ENCODE measurements at places on chromosomes 7 and 10.

DNA sequence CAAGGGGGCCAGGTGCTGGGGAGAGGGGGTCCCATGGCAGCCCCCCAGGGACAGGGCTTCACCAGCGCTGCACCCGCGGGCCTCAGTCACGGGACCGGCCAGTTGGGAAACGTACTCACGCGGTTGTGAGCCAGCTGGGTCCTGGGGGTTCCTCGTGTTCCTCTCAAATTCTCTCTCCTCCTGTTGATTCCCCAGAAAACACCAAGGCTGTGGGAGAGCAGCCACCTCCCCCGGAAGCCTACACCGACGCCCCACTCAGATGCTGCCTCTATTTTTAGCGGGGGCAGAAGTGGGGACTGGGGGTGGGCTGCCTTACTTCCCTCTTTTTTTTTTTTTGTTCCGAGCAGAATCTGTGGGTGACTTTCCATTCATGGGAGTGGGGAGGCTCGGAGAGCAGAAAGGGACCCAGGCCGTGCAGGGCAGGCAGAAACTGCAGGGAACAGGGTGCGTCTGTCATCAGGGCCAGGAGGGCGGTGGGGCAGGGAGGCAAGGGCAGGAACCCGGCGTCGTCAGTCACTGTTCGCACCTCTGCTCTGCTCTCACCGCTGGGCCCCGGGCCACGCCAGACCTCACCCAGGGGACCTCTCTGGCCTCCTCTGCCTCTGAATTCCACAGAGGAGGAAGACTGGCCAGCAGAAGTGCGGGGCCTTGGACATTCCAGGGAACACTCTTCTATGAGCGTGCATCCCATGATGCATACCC is 63.1 kb downstream of the CARD11 start:
- no peak for DNase-seq

- DNase-seq: no peak
Observed at GRCh38 chr10:68135362-68135761, 26.1 kb downstream of the MYPN start.

DNA sequence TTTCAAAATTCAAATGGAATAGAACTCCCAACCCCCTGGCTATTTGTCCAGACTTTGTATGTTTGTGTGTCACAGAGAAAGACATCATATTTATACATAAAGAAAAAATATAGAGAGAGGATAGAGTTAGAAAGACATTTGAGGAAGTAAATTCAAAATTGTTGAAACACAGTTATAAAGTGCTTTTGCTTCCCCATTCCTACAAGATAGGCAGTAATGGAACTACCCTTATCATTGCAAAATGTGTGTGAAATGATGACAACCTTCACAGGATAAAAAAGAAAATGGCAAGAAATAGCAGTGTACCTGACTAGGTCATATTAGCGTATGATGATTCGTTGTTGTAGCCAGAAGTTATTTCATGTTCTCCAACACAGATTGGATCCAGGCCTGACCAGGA is 63.1 kb downstream of the FZD1 start:
- DNase-seq: no peak

DNA sequence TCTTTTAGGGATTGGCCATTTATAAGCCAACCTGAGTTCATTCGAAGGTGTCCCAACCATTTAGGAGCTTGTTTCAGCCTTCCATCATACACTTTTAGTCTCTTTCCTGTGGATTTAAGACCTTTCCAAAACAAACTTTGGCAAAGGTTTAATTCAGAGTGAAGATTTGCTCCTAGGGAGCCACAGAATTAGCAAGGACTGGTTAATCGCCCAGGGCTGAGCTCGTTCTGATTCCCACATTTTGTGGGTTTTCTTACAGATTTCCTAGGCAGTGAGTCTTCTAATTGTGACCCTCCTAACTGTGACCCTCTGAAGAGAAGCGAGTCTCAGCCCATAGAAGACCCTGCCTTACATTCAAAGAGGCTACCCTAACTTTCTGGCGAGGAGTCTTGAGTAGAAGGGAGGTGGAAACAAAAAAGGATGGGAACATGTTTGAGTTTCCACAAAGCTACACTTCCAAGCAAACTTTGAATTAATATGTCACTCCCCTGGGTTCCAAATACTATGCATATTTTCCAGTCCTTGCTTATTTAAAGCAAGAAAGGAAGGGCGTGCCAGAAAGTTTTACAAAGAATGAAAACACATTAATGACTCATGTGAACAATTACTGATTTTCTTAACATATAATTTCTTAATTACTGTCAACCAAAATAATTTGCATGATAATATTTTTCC is 118.3 kb downstream of the ARID5B start:
- no peak for DNase-seq
